K562 (cell line): ENCODE measurements at places on chromosomes 5 and 9. TPM values are rescaled to one million over a fixed set of nuclear protein-coding genes. Genes with fewer than 3 reads are reported as not detected.

- DNase-seq: no peak
Observed at GRCh38 chr5:150340614-150341255, 16.8 kb upstream of the TCOF1 start.

DNA sequence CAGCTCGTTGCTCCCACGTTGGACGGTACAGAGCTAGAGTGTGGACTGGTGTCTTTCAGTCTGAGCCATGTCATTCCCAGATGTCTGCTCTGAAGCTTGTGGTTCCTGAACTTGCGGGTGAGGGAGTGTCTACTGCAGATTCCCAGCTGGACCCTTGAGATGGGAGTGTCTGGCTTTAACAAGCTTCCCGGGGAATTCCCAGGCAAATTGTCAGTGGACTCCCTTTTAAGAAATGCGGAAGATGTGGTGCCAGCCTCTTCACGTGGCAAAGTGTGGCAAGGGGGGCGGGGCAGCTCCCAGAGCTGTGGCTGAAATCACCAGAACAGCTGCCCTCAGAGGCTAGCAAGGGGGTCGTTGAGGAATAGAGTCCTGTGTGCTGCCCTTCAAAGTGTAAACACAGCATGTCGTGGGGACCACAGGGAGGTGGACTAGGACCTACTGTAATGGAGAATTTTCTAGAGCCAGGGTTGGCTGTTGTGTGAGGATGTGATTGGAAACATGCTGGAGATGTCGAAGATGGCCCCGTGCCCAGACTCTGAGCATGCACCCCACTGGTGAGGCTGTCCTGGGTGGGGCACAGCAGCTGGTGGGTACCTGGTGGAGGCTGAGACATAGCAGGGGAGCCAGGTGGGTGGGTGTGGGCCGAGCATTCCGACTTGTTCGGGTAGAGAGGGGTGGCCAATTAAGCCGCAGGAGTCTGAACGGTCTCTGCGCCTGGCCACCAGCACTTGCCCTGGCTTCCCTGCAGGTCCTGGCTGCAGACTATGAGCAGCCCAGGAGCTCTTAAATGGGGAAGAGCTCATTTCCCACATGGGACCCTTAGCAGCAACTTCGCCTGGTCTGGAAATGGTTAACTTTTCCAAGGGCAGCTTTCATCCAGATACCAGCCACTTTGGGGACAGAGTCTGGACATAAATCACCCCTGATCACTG, 37.4 kb downstream of the PRRX2 start:
- no peak for DNase-seq

GRCh38 chr5:11528720-11529119, 375.5 kb downstream of the CTNND2 start:
- no peak for DNase-seq

DNA sequence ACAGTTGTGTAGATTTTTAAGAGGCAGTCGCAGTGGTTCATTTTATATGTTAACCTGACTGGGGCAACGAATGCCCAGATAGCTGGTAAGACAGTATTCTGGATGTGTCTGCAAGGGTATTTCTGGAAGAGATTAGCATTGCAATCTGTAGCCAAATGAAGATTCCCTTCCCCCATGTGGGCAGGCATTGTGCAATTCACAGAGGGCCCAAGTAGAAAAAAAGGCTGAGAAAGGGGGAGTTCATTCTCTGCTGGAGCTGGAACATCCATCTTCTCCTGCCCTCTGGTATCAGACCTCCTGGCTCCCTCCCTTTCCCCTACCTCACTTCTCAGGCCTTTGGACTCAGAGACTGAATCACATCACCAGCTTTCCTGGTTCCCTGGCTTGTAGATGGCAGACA, 70.6 kb downstream of the TENT4A start:
- DNase-seq: no peak

- no peak for DNase-seq
Observed at GRCh38 chr9:112502175-112502946, 15.7 kb downstream of the KIAA1958 start.

- no peak for DNase-seq
Observed at GRCh38 chr5:135341696-135342550, 57.1 kb downstream of the MACROH2A1 start.

Gene FOCAD
- 1.5 and 2.1 TPM in 2 replicates for total RNA-seq

Gene ARID3C
- not detected in 2 replicates for total RNA-seq

Gene SLC25A2
- 0.34 TPM in 1 of 2 replicates, not detected in the other for total RNA-seq

Gene SPAG8
- total RNA-seq: 0.36 and 0.40 TPM in 2 replicates

- DNase-seq: no peak
Observed at GRCh38 chr5:124843596-124843899, 97.1 kb upstream of the ZNF608 start.

Gene SLU7
- 38.4 and 43.6 TPM in 2 replicates for total RNA-seq

Gene SLC6A3
- not detected in 2 replicates for total RNA-seq

- no peak for DNase-seq
Observed at GRCh38 chr5:10306806-10307205, 896 bp downstream of the CMBL start.

DNA sequence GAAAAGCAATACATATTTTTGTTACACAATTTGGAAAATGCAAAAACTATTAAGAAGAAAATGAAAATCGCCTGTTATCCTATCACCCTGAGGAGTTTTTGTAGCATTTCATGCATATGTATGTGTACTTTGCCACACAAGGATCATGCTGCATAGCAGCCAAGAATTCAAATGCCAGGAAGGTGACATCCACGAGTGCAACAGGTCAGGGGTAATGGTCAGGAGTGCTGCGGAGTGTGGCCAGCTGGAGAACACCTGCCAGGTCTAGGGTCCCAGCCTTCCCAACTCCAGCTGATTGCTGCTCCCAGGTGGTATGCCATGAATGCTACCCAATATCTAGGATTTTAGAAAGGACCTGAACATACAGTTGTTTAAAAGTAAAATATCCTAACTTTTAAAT, 617.1 kb downstream of the PRELID2 start:
- DNase-seq: no peak

- DNase-seq: no peak
Observed at GRCh38 chr5:172867761-172868435, 33.8 kb downstream of the ERGIC1 start.

Gene DNAH5
- not detected in 2 replicates for total RNA-seq

DNA sequence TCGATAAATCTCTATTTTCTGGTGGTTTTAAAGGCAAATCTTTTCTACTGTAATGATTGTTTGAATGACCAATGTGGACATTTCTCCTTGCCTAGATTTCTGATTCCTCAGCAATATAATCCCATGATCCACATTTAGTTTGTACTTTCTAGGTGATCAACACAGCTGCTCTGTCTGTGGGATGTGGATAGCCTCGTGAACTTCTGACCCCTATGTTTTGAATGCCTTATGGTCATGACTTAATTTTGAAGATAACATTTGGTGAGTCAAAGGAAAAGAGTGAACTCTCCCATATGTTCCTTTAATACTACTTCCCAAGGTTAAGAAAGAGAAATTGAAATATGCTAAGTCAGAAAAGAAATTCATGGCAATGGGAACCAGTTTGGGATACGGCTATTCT, 147.5 kb downstream of the CAVIN4 start:
- no peak for DNase-seq

GRCh38 chr9:105437704-105438103, 10.1 kb upstream of the FSD1L start:
- DNase-seq: no peak

DNA sequence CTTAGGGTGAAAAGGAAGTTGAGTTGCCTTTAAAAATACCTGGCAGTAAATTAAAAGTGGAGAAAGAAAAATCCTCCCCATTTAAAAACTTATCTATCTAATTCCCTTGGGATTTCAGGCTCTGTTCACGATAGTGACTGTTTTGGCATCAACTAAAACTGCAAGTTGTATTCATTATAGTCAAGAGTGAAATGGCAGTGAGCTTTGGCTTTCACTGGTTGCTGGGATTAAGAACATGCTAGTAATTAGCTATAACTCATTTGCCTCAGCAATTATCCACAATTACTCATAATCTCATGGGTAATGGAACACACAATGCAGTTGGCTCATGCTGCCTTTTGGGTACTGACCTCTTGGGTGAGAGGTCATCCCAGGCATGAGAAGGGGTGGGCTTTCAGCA, 250.1 kb downstream of the GAS1 start:
- no peak for DNase-seq

- no peak for DNase-seq
Observed at GRCh38 chr9:116409638-116410037, 256.0 kb downstream of the PAPPA start.

GRCh38 chr9:95999390-95999789, 123.9 kb downstream of the ERCC6L2 start:
- no peak for DNase-seq

Gene AQP3
- total RNA-seq: 25.5 and 27.1 TPM in 2 replicates

- no peak for DNase-seq
Observed at GRCh38 chr5:157670662-157671591, at the start of gene C5orf52. Gene C5orf52, plus strand, starts transcription at chr5:157671533. Its CDS starts 82 bp downstream, at chr5:157671615.

Gene EIF4EBP3
- total RNA-seq: 5.7 and 7.7 TPM in 2 replicates

- DNase-seq: no peak
Observed at GRCh38 chr5:54093861-54094260, 216.5 kb downstream of the ARL15 start.

GRCh38 chr9:131018621-131019020, 9.6 kb downstream of the LAMC3 start:
- DNase-seq: no peak

Gene SLC6A7
- not detected in 2 replicates for total RNA-seq

- DNase-seq: no peak
Observed at GRCh38 chr5:1510151-1510561, 13.6 kb downstream of the LPCAT1 start.

Gene SNCAIP
- not detected in 2 replicates for total RNA-seq

GRCh38 chr5:94744906-94745305, 126.4 kb downstream of the SLF1 start:
- no peak for DNase-seq

DNA sequence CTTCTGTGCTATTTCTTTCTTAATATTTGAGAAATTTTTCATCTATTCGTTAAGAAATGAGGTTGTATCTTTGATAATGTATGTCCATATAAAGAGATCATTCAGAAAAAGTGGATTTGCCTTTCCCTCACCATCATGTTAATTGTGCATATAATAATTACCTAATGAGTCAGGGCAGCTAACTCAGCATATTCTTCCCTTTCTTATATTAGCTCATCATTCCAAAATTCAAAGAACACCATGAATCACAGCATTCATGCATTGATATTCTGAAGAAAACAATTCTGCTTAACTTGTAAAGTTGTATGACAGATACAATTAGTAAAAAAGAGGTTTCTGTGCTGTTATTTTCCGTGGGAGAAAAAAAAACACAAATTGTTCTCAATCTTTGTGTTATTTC, 630.6 kb downstream of the TLE1 start:
- DNase-seq: no peak

DNA sequence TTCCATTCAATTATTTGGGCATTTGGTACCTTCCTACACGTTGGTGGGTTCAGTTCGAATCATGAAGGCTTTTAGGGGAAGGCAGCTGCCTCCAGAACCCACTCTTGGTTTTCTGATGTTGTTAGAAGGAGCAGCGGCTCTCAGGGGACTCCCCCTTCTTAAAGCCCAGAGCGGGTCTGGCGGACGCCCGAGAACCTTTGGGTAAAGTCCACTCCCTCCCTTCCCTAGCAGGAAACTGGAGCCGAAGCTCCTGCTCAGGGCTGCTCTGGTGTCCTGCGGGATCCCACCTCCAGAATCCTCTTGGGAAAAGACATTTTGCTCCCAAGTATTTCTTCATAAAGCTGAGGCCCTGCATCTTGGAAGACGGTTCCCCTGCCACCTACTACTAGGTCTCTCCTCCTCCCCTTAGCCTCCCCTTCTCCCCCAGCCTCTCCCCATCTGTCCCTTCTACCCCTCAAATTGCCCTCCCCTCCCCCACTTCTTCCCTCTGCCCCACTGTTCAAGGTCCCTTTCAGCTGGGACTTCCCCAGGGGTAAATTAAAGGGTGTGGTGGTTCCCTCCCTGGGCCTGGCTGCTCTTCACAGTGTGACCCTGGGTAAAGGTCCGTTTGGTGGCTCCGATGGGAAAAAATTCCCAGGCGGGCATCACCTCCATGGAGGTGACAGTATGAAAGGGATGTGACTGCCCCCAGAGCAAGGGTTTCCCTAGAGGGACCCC, 9.3 kb downstream of the IRX4 start:
- DNase-seq: no peak

DNA sequence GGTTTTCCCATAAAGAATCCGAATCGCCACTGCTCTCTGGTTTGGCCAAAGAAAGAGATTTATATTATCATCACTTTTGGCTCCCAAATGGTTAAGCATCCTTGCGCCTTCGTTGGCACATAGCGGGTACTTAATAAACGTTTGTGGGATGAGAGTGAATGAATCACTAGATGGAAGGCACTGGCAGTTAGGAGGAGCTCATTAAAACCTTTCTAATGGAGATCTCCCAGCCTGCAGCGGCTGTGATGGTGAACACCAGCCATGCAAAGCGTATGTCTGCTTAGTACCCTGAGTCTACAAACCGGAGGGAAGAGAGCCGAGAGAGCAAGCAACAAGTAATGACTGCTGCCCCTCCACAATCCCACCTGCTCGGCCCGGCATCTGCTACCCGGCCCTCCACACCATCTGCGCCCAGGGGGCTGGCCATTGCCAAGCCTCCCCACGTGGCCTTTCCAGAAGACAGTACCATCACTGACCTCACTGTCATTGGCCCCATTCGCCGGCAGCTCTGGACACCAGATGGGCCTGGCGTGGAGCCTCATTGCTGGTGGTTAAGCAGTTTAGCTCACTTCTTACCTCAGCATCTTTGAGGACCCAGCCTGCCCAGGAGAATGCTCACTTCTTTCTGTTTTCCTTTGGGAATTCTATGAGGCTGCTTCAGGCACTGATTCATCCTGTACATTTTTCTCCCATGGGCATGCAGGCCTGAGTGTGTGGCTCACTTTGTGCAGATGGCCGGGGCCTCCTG, 39.3 kb upstream of the ANKRD33B start:
- DNase-seq: no peak

Gene ANKRD34B
- not detected in 2 replicates for total RNA-seq

GRCh38 chr9:98897745-98898144, 46.0 kb upstream of the COL15A1 start:
- DNase-seq: peak; percentile 30

DNA sequence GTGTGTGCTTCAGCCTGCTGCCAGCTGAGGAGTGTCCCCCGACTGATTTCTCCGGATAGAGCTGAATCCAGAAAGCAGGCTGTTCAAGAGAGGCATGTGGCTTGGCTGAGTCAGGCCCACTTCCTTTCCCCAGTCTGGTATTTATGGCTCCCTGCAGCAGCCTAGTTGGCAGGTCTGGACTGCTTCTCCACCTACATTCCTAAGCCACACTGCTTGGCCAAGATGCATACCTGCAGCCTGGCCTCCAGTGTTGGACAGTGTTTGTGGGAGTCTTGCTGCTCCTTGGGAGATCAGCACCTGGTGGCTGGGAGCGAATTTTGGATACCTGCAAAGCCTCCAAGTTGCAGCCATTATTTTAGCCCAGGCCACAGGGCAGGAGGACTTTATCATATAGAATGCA, 670.8 kb downstream of the ACTL7B start:
- no peak for DNase-seq

GRCh38 chr5:71651579-71651978, 64.4 kb downstream of the MCCC2 start:
- no peak for DNase-seq

GRCh38 chr9:92138157-92138959, 23.1 kb upstream of the SPTLC1 start:
- peak; percentile 75 for DNase-seq

- peak; percentile 99 for DNase-seq
Observed at GRCh38 chr9:38392235-38393127, at the start of gene ALDH1B1. Gene ALDH1B1, plus strand, starts transcription at chr9:38392702. Its CDS starts 3,047 bp downstream, at chr9:38395749.

Gene IRX1
- not detected in 2 replicates for total RNA-seq

GRCh38 chr9:38359689-38360385, 32.7 kb upstream of the ALDH1B1 start:
- DNase-seq: no peak

GRCh38 chr5:180723936-180724335, 15.9 kb downstream of the OR2Y1 start:
- no peak for DNase-seq
